ENCODE measurements at places on chromosomes 11 and 22.

DNA sequence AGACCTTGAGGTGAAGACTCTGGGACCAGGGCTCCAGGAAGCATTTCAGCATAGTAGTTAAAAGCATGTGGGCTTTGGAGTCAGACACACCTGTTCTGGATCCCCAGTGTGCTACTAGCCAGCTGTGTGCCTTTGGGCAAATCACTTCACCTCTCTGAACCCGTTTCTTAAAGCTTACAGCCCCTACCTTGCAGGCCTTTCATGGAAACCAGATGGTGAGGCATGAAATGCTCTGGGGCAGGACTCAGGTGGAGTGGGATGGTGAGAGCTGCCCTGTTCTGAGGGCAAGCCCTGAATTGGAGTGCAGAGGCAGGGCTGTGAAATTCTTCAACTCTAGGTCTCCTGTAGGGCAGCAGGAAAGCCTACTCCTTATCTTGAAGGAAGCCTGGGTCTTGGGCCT, 10.5 kb downstream of the UCP2 start:
- DNase-seq = no peak

DNA sequence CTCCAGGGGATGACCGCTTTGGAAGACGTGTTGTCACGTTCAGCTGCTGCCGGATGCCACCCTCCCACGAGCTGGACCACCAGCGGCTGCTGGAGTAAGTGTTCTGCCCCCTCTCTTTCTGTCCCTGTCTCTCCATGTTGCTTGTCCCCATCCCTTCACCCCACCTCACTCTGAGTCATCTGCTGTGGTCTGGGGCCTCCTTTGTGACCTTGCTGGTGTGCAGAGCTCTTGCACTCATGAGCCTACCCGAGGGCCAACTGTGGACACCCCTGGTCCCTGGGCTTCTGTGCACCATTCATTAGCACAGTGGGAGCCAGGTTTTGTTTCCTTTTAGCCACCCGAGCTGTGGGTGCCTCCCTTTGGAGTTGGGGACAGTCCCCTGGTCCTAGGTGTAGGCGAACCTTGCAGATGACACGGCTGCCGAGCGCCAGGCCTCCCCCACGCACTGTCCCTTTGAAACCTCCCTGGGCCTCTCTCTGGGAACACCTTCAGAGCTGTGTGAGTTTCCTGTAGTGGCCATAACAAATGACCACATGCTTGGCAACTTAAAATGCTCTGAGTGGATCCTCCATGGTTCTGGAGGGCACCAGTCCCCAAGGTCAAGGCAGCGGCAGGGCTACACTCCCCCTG, 49.8 kb downstream of the ARHGAP8 start:
- DNase-seq = no peak

GRCh38 chr22:44201665-44202064, 20.9 kb downstream of the PARVG start:
- no peak for DNase-seq

DNA sequence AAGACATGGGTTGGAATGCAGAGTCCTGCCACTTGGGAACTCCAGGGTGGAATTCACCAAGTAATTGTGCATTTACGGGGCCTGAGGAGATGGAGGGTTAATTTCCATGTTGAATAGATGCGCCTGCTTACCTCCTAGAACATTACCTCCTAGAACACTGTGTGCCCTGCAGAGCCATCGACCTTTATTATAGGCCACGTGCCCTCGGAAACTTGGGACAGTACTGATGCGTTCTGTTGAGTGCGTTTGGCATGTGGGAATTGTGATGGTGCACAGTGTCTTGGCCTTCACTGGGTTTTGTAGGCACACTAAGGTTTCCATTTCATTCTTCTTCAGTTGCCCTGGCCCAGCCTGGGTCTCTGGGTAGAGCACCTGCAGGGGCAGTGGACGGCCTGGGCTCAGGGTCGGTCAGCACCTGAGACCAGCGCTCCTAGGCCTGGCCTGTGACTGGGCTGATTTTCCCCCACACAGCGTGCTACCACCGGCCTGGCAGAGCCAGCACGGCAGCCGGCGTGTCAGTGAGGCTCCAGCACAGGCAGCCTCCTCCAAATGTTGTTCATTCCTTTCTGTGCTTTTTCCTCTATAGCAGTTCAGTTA, 12.7 kb downstream of the TRMU start:
- DNase-seq = no peak

DNA sequence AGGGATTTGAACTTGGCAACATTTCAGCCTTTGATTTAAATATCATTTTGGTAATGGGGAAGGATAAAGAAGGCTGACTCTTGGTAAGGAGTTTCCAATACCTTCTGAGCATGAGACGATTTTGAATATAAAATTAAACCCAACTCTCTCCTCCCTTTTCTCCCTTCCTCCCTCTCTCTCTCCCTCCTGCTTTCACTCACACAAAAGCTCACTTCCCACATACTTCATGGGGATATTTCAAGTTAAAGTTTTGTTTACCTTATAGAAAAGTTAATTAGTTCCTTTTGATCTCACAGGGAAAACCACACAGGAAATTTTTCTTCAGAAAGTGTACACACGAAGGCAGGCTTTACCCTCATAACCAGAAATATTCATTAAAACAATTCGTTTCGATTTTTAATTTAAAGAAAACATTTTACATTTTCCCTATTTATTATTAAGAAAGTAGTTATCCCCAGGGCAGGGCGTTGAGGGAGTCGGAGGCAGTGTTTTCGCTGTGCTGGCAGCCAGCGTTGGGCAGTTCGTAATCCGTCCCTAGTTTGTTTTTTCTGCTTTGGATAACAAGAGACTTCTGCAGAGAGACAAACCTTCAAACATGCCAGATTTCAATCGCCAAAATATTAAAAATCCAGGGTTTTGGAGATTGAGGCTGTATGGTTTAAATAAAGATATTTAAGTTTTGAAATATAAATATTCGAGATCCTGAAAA, 25.3 kb upstream of the ALX4 start:
- DNase-seq = no peak

- DNase-seq = no peak
Observed at GRCh38 chr11:74871037-74871436, 77.9 kb downstream of the XRRA1 start.

DNA sequence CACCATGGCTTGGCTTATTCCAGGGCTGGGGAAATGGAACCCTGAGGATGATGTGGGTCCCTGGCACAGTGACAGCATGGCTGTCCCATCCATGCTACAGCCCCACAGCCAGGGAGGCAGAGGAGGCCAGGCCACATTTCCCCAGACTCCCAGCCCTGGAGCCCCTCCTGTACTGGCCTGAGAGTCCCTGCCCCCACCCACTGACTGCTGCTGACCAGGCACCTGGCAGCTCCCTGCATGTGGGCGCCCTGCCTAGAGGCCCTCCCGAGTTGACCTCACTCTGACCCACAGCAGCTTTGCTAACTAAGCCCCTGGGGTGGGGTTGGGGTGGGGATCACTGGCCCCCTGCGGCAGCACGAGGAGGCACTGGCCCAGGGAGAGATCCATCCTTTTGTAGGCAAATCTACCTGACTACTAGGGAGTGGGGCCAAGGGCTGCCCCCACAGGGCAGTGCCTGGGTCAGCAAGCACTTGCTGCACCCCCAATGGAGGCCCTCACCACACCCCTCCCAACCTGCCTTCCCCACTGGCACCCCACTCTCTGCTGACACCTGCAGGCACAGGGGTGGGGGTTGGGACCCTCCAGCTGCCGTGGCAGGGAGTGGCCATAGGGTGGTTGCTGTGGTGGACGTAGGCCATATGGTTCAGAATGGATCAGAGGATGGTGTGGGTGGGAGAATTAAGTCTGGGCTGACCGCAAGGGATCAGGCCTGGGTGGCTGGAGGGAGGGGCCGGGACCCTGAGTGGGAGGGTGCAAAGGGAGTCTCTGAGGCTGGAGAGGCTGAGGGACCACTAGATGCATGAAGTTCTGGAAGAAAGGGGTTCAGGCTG, 17.4 kb downstream of the ARVCF start:
- DNase-seq = no peak

- no peak for DNase-seq
Observed at GRCh38 chr11:58902881-58903280, 36.4 kb upstream of the GLYATL1 start.

- DNase-seq = no peak
Observed at GRCh38 chr22:48347311-48347710, 1480.4 kb downstream of the BRD1 start.

DNA sequence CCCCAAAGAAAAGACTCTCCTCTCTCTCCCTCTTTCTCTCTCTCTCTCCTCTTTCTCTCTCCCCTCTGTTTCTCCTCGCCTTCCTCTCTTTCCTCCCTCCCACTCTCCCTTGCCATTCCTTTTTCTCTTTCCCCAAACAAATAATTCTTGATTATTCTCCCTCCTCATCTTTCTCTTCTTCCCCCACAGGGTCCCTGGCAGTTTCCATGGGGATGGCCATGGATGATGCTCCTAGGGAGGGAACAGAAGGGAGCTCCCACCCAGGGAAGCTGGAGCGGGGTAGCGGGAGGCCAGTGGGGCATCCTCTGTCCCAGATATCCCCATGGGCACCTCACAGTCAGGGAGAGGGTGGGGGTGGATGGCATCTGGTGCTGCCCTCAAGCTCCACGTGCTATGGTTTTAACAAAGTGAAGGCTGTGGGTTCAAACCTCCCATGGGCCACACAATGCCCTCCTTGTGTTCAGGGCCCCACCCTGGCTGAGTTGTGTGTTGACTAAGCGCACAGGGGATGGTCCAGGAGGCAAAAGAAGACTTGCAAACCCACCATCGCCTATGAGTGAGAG, 266.4 kb downstream of the BUD13 start:
- DNase-seq = no peak

DNA sequence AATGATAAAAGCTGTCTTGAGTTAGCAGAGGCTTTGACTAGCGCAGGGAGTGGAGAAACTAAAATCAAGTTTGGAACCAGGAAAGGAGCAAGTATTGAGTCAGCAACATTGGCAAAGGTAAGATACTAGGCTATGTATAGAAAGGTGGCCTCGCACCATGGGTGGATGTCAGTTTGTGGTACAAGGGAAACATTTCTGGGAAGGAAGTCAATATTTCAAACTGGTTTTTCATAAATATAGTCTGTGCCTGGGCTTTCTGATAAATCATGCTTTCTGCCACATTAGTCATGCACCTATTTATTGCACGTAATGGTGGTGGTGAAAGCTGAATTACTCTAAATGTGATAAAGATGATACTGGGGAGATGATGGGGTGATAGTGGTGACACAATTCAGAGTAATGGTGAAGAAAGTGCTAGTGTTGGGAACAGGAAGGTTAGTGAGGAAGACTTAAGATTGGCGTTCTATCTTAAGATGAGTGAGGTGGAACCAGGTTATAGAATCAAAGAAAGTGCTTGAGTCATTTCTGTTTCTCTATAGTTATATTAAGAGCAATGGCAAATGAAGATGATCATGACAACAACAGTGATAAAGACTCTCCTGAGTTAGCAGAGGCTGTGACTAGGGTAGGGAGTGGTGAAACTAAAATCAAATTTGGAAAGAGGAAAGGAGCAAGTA, 729.0 kb downstream of the FAM181B start:
- DNase-seq = no peak

GRCh38 chr11:87215236-87215635, 177.5 kb downstream of the TMEM135 start:
- DNase-seq = peak; percentile 18

DNA sequence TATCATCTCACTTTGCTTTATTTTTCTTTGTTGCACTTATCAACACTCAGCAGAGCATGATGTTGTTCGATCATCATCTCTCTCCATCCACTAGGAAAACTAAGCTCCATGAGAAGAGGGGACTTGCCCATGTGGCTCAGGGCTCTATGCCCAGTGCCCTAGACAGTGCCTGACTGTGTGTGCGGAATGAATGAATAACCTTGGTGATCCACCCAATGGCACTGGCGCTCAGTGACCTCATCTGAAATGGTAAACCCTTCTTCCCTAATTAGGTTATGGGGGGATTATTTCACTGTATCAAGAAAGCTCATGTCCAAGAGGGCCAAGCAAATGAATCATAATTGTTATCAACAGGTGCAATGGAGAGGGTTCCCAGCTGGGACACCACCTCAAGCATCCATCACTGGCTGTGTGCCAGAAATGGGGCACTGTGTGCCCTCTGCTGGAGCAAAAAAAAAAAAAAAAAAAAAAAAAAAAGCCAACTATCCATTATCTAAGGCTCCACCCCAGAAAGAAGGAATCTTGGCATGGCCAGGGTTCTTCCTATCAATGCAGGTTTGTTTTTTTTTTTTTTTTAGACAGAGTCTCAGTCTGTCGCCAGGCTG, 172.6 kb downstream of the LARGE1 start:
- DNase-seq = no peak

GRCh38 chr11:118004543-118005223, 18.5 kb downstream of the IL10RA start:
- no peak for DNase-seq

DNA sequence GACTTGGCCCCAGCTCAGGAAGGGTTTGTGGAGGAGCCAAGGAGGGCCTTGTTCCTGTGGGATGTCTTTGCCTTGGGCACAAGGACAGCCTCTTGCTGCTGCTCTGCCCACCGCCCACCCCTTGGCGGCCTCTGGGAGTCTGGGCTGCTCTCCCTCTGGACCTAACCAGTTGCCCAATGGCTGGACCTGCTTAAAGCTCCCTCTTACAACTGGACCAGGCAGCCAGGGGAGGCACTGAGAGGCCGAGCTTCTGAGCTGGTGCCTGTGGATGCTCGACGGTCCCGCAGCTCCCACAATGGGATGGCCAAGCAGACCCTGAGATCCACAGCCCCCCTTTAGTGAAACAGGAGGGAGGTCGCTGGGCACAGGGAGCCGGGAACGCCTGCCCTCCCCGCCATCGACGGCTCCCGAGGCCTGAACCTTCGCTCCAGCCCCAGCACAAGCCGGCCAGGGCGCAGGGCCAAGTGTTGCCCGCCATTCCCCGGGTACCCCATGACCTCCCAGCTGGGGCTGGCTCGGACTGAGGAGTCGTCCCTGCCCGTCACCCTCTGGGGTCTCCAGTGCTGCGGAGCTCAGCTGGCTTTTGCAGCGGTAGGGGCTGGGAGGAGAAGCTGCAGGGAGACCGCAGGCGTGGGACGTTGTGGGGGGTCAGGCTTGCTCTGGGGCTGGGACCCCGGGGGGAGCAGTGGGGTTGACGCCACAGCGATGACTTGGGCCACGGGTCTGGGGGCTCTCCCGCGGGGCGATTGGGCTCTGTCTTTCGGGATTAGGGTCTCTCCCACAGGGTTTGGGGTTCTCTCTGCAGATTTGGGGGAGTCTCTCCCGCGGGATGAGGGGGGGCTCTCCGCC, 584 bp upstream of the GAL start:
- DNase-seq = no peak

DNA sequence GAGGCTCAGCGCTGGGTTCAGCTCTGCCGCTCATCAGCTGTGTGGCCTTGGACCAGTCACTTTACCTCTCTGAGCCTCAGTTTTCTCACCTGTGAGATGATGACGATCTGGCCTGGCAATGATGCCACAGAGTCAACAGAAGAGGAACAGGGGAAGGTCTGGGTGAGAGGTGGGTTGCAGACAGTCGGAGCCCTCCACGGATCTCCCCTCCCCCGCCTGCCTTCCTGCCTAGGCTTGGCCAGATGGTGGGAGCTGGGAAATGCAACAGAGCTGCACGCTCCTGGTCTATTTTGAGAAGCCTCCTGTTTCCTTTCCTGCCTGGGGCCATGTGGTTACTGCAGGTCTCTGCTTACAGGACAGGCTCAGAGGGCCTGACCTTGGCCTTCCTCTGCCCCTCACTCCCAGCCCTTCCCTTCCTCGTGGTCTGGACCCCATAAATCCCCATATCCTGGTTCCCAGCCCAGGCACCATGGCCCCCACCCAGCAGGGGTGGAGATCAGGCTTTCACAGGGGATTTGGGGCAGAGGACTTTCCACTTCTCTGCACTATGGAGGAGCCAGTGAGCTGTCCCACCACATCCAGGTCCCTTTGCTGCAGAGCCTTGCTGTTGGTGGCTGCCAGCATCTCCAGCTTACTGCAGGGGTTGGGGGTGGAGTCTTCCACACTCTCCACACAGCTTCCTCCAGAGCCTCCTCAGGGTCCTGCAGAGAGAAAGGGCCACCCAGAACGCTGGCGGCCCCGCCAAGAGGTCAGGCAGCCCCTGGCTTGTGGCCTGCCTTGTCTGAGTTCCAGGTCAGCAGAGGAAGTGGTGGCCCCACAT, 46.9 kb downstream of the C11orf96 start:
- DNase-seq = no peak

Data from ACHN (cell line).